Memory B cell (primary cell): ENCODE measurements at places on chromosomes 16 and 17.

- DNase-seq = no peak
Observed at GRCh38 chr16:51030516-51030915, 120.6 kb downstream of the SALL1 start.

GRCh38 chr16:87295259-87295658, 21.9 kb downstream of the C16orf95 start:
- DNase-seq = no peak

GRCh38 chr17:50923611-50924010, 57.5 kb upstream of the TOB1 start:
- DNase-seq = no peak

GRCh38 chr17:21010705-21011596, 31.9 kb downstream of the USP22 start:
- DNase-seq = no peak

DNA sequence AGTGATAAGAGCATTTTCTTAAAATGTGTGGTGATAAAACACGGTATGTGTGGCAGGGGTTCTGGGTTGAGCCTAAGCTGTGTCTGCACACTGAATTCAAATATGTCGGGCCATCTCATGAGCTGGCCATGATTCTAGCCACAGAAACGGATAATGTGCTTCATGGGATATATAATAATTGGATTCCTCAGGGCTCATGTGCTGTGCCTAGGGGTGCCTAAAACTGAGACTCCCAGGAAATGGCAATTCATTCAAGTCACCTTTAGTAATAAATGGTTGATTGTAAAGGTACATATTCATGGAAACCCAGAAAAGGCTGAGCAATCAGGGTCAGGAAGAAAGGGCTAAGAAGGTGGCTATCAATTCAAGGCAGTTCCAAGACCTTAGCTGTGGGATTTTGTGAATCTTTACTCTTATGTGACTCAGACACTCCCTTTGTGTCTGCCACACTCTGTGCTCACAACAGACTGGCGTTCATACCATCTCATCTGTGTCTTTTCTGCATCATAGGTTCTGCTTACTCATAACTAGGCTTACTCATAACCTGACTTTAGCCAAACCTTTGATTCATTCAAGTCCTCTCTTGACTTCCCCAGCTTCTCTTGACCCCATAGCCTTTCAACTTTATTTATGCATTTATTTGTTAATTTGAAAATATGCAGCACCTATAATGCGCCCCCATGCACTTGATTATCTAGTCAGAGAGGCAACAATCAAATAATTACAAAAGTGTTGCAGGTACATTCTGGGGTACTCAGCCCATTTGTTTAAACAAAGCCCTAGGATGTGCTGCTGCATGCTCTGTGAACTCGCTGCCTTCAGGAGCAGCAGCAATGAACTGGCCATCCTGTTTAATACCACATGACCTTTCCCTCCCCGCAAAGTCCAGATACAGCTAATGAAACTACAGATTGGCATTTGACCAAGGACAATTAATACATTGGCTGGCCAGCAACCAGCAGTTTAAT, 28.4 kb upstream of the MED13 start:
- no peak for DNase-seq

DNA sequence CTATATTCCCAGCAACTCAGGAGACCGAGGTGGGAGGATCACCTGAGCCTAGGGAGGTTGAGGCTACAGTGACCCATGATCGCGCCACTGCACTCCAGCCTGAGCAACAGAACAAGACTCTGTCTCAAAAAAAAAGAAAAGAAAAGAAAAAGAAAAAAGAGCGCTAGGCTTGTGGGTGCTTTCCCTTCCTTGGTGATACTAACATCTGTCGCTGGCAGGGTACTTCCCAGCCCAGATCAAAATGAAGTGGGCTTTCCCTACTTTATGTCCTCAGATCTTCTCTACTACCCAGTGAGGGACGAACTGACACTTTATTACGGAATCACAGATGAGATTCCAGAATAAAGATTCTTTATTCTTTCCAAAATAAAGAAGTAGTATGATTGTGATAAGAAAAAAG, 103.8 kb upstream of the NOL11 start:
- no peak for DNase-seq

GRCh38 chr17:69972251-69972650, 102.8 kb upstream of the KCNJ16 start:
- no peak for DNase-seq

DNA sequence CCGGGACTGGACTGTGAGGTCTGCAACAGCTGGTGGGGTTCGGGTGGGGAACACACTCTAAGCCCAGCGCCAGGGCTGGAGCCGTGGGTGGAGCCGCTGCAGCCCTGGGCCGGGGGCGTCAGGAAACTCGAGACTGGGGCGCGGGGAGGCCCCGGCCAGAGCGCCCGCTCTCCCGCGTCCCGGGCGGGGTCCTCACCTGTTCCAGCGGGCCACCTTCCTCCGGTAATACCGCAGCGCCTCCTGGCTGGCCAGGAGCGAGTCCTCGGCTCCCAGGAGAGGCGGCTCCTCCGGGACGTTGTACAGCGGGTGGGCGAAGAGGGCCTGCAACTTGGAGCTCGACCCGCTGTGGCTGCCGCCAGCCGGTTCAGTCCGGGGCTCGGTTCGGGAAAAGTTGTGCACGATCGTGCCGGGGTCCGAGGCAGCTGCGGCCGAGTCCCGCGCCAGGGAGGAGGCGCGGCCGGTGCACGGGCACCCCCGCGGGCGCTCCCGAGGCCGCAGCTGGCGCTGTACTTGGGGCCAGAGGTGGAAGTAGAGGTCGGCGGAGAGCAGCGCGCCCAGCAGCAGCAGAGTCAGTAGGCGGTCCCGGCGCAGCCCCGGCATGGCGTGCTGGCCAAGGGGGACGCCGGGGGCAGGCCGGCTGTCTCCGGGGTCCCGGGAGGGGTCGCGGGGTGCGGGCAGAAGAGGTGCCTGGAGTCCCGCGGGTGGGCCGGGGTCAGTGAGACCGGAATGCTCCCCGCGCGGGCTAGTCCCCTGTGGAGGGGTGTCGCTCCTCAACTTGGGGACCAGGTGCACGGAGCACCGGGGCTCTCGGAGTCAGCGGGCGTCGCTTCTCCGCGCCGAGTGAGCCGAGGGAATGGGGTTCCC, 868 bp downstream of the FAM20A start:
- DNase-seq = peak; percentile 15

- no peak for DNase-seq
Observed at GRCh38 chr17:75380315-75380714, 25.2 kb downstream of the GRB2 start.

GRCh38 chr16:3548445-3548844, 28.8 kb downstream of the NLRC3 start:
- DNase-seq = no peak

GRCh38 chr17:65177901-65178300, 40.7 kb downstream of the RGS9 start:
- DNase-seq = no peak

- DNase-seq = no peak
Observed at GRCh38 chr16:64390102-64390501, 731.8 kb downstream of the CDH11 start.

DNA sequence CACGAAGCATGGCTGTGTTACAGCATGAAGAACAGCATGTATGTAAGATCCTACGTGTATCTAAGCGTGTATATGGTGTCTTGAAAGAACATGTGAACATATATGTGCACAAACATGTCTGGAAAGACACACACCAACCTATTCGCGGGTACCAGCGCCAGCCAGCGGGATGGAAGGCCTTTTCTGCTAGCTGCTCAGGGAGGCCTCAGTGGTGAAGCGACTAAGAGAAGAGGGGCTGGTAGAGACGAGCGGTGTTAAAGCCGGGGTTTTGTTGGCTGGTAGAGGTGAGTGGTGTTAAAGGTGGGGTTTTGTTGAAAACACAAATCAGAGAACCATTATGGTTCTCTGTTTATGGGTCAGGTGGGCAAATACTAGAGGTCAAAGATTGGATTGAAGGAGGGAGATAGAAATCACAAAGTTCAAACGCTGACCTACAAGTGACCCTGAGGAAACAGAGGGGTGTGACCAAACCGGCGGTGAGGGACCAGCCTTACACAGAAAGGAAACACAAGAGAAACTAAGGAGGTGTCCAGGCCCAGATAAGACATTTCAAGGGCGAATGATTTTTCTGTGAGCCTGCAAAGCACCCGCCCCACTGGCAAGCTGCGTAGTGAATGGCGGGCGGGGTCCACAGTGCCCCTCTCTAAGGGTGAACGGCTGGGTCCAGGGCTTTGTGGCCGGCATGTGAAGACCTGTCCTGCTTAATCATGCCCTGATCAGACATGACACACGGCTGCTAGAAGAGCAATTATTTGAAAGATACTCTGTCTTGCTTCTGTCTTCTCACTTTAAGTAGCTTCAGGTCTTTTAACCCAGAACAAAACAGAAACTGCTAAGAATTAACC, 8.1 kb downstream of the ZCCHC14 start:
- DNase-seq = no peak

GRCh38 chr16:23504076-23504452, 6.2 kb downstream of the GGA2 start:
- no peak for DNase-seq

- no peak for DNase-seq
Observed at GRCh38 chr17:57994436-57994835, 6.4 kb upstream of the VEZF1 start.

- DNase-seq = no peak
Observed at GRCh38 chr17:35167046-35167445, 19.4 kb downstream of the UNC45B start.

GRCh38 chr17:44828919-44829522, 1.1 kb downstream of the GJC1 start:
- DNase-seq = no peak
